Hematopoietic multipotent progenitor cell treated with erythropoietin and hydrocortisone succinate and interleukin-3 and kit ligand, for 17 days (in vitro differentiated cells): ENCODE measurements at places on chromosomes 4 and X.

DNA sequence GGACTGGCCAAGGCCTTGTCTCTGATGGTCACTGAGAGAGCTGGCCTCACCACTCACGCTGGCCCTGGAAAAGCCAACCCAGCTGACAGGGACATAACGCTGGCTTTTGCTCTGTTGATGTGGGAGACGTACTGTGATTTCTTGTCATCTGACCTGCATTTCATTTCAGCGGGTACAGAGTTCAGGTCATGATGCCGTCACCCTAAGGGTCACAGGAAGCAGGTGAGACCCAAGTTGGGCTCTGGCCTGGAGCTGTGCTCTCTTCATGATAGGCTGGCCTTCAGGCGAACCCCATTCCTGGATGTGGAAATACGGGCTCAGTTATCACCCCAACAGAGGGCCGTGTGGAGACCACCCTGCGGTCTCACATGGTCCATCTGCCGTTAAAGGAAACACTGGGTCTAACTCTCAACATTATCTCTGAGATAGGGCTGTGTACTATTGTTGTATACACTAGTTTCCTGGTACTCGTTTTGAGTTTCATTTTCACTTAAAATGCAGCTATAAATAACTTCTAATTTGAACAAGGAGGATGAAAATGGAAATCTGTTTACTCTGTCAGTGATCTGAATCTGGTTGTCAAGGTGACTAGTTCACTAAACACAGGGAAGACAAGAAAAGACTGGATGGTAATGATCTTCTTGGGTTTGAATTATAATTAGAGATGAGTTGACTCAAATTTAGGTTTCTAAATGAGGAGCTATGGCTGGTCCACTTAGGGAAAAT is 89.1 kb downstream of the TBC1D9 start:
- DNase-seq = no peak

GRCh38 chr4:5133201-5133600 is 81.9 kb downstream of the STK32B start:
- DNase-seq = no peak

DNA sequence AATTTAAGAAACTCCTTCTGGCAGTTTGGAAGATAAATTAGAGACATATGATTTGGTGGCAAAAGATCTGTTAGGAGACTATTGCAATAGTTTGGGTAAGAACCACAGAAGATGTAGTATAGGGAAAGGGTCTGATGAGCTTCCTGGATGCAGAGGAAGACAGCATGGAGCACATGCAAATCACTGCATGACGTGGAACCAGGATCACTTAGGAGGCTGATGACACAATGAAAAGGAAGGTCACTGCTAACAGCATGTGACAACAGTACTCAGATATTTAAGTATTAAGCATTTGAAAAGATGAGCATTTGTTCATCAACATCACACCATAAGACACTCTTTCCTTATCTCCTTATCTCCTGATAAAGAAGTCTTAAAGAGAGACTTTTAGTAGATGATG is 167.8 kb upstream of the LDB2 start:
- DNase-seq = no peak

- DNase-seq = no peak
Observed at GRCh38 chr4:24396988-24397387, 187.4 kb downstream of the DHX15 start.

DNA sequence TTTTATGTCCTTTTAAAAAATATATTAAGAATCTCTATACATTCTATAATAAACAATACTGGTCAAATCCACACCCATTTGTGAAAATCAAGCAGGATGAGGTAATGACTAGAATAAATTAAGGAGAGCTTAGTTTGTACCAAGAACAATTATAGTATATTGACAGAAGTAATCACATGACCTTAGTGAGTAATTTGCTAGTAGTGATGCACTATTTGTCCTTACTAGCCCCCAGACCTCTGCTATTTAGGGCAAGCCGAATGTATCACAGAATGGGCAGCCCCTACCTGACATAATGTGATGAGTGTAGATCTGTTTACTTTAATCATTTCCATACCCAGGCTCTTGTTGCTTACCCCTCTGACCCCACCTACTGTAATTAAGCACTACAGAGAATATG is 15.8 kb downstream of the ATP1B4 start:
- DNase-seq = no peak

DNA sequence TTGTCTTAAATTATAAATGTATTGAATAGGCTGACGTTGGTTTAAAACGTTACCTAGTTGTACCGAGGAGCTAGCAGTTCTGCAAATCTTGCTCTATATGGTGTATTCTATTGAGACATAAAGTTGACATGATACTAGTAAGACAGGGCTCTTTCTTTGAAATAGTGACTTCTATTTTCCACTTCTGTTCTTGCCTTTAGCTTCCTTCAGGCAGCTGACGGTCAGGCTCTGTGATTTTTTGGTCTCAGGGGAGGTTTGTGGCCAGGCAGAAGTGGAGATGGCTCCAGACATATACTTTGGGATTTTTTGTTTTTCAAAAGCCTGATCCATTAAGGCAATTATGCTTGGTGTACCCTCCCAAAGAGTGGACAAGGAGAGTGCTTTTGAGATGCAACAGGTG is 95.2 kb downstream of the SLC34A2 start:
- no peak for DNase-seq

- DNase-seq = no peak
Observed at GRCh38 chr4:153934688-153935017, 145.8 kb upstream of the SFRP2 start.

DNA sequence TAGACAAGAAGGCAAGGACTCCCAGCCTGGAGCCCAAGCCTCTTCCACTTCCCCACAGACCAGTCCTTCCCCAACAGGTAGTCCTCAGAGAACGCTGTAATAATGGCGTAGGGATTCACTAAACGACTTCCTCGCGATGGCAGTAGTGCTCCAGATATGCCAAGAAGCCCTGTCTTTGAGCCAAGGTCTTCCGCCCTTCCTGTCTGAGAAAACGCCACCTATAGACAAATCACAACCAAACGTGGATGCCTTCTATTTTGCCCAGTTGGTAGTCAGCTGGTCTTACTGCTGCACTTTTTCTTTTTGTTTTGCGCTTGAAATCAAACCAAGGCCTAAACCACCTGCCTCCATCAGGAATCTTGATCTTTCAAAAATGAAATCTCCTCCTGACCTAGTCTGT is 203.3 kb downstream of the OR13H1 start:
- no peak for DNase-seq

DNA sequence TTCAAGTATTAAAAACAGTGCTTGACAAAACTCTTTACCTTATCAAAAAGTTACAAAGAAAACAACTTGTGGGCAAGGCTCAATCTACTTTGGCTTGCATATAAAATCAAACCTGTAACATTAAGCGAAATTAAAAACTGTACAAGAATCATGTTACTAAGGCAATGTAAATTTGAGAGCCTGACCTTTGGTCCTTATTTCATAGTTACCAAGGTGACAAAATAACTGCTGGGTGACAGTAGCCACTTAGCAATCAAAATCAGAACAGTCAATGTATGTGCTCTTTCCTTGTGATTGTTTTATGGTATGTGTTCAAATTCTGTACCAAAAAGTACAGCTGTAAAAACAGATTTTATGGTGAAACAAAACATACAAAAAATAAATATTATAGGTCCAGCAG is 204.0 kb downstream of the RASL11B start:
- no peak for DNase-seq

DNA sequence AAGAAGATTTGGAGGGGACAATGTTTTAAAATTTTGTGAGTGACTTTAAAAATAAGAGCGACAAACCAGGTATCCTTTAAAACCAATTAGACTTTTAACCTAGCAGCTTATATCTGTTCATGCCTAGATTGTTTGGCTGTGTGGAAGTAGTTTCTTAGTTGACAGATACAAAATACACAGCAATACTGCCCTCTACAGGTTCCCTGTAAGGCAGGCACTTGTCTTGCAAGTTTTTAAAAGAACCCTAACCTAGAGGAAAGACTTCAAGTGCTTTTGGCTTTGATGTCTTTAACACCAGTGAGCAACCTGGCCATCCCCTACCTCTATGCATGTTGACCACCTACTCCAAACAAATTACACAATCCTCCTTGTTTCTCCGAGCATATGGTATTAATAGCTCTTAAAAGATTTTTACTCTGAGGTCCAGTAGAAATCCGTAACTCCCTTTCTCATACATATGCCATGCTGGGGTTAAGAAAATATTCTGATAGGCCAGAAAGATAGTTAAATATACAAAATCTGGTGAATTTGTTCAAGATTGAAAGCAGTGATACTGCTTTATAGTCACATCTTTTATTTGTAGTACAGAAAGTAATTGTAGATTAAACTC is 273.0 kb downstream of the ARHGAP24 start:
- DNase-seq = peak; percentile 12

DNA sequence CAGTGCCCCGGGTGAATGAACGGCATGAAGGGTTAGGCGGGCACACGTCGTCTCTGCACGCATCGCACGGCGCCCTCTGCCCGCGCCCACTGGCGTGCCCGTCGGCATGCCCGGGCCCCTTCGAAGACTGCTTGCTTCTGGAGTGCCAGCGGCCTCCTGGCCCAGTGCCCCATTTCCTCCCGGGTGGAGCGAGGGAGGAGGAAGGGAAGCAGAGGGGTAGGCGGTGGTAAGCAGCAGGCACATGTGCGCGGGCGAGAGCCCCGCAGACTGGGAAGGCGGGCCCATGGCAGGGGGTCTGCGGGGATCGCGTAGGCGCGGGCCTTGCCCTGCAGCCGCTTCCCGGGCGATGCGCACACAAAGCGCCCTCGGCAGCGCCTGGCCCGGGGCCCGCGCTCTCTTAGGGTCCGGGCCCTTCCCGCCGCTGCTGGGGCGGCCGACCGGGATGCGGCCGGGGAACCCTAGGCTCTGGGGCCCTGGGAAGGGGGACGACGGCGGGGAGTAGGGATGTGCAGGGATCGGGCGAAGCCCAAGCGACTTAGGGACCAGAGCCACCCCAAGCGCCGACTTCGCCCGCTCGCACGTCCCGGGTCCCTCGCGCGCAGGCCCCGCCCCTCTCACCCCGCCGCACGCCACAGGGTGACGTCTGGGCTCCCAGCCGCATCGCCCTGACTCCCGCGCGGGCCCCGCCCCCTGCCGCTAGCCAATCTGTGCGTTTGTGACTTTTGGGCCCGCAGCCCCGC is 866 bp upstream of the EMD start:
- no peak for DNase-seq
